NCI-H1105 (cell line): ENCODE measurements at places on chromosomes 1 and 21.

GRCh38 chr21:46063734-46064680 lies 33.9 kb upstream of the COL6A2 start:
- DNase-seq = no peak

GRCh38 chr1:25145775-25146393 lies 86.4 kb downstream of the SYF2 start:
- DNase-seq = no peak

DNA sequence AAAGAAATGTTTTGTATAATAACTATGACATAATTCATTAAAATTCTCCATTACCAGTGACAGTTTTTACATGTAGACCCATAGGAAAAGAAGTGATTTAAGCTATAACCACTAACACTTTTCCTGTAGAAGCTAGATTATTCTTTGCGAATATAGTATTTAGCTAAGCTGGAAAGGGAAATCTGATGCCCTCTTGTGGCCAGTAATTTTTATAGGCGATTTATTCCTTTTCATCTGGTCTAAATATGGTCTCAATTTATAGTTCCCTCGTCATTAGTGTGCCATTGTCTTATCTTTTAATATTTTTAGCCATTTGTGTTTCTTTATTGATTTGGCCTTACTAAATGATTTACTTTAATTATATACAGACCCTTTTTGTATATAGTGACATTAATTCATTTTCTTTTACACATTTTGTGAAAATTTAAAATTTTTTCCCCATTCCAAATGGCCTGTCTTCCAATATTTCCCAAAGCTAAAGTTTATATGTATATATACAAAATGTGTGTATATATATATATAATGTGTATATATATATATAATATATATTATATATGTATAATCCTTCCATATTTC lies 26.7 kb downstream of the BTG3 start:
- DNase-seq = peak; percentile 33

- DNase-seq = no peak
Measured at GRCh38 chr21:44712203-44713028, 1.0 kb upstream of the TSPEAR start.

DNA sequence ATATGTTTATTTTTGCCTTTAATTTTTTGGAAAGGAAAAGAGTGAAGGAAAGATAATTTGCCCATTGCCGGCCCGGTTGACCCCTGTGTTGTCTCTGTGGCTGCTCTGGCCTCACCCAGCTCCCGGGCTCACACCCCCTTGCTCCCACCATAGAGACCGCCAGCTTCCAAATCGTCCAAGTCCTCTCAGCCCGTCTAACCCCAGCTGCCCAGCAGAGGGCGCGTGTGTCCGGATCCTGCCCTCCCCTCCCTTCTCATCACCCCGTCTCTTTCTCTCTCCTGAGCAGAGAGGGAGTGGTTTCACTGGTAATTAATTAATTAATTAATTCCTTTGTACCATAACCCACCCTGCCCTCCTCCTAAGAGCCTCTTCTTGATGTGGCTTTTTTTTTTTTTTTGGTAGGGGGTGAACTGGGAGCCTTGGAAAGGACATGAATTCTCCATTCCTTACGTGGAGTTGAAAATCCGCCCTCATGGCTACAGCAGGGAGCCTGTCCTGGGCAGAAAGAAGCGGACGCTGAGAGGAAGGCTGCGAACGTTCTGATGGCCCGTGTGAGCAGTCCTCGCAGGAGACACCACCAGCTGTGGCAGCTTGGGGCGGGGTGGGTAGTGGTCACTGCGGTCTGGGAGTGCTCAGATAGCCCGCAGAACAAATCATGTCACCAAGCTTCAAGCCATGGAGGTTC lies 45.9 kb downstream of the KIAA0040 start:
- peak; percentile 50 for DNase-seq

GRCh38 chr1:53068314-53069099 lies 6.5 kb downstream of the PODN start:
- DNase-seq = no peak

- DNase-seq = no peak
Measured at GRCh38 chr1:239765163-239765562, 326.5 kb upstream of the FMN2 start.

DNA sequence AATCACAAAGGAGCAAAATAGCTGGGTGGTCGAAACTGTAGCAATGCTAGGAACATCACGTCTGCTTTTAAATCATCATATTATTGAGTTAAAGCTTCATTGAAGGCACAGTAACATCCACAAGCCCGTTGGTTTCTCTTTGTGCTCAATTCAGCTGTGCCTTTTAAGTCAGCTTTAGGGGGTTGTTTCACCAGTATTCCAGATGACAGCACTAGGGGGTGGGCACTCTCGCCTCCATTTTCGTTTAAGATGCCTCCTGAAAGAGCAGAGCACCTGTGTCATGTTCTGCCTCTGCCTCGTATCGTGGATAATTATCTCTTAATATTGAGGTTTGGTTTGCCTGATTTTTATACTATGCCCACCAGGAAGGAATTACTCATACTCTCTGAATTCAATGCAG lies 139.8 kb upstream of the PTBP2 start:
- no peak for DNase-seq

- no peak for DNase-seq
Measured at GRCh38 chr1:172704001-172704400, 45.1 kb downstream of the FASLG start.

GRCh38 chr1:38113159-38113666 lies 66.6 kb upstream of the POU3F1 start:
- DNase-seq = no peak

GRCh38 chr1:46516200-46516950 lies 26.7 kb downstream of the DMBX1 start:
- DNase-seq = no peak

DNA sequence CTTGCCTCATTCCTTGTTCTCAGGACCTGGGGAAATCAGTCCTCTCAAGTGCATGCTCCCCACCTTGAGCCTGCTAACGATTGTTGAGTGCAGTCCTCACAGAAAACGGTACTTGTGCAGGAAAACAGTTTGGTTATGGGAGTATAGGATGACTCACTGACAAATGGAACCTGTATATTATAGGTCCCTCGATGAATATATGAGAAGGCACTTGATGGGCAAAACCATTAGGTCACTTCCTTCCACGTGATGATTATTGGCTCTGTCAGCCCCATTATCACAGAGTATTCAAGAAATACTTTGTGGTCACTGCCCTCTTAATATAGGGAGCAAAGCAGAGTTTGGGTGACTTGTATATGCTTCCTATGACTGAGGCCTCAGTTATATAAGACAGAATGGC lies 6.2 kb downstream of the CCDC17 start:
- DNase-seq = no peak

- DNase-seq = no peak
Measured at GRCh38 chr1:244068567-244068966, 17.5 kb downstream of the ZBTB18 start.

GRCh38 chr1:175725684-175726083 lies 17.7 kb downstream of the TNR start:
- no peak for DNase-seq

DNA sequence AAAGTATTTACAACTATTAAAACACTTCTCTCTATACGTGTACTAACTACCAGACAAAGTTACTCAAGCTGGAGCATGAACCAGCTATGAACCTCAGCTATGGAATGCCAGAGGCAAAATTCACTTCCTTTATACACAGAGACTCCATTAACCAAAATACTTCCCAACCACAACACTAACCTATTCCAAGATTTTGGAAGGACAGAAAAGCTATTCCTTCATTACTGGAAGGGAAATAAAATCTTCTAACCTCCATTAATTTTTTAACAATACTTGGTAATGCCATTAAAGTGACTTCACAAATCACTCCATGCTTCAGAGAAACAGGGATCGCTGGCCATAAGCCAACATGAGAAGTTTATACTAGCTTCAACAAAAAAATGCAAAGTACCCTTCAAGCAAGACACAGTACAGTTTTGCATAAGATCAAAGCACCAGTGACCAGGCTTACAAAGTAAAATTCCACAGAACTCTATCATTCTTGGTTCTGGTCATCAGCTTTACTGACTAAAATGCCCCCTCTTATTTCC lies 58.0 kb downstream of the PUM1 start:
- no peak for DNase-seq

GRCh38 chr1:93581917-93582850 lies 99.5 kb downstream of the BCAR3 start:
- no peak for DNase-seq

GRCh38 chr1:67700692-67701410 lies 15.8 kb downstream of the GADD45A start:
- DNase-seq = no peak

DNA sequence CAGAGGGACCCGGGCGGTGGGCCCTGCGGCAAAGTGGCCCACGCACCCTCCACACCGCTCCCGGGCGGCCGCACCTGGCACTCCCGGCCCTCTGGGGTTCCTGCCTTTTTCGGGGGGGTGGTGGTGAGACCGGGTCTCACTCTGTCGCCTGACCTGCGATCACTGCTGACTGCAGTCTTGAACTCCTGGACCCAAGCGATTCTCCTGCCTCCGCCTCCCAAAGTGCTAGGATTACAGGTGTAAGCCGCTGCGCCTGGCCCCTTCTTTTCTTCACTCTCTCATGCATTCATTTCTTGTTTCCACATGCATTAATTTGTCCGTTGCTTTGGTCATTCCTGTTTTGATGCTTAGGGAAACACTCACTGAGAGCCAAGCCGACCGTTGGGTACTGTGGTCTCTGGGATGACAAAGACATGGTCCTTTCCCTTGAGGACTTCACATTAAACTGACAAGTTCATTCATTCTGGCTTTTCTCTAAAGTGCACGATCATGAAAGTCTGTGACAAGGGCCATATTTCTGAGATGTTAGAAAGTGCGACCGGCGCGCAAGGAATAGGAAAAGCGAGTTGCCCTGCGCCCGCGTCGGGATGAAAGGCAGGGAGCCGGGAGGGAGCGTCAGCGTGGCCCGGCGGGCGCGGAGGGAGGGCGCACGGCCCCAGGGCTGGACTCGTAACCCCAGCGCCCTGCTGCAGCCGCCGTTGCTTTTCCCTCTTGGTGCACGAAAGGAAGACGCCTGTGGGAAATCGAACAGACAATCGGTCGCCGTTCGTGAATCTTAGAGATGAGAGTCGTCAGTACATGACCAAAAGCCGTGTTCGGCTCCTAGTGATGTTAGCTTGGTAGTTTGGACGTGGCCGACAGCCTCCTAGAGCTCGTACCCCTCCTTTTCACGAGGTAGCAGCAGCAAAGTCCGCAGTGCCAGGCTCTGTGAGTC lies 1.0 kb upstream of the MCOLN2 start:
- no peak for DNase-seq

DNA sequence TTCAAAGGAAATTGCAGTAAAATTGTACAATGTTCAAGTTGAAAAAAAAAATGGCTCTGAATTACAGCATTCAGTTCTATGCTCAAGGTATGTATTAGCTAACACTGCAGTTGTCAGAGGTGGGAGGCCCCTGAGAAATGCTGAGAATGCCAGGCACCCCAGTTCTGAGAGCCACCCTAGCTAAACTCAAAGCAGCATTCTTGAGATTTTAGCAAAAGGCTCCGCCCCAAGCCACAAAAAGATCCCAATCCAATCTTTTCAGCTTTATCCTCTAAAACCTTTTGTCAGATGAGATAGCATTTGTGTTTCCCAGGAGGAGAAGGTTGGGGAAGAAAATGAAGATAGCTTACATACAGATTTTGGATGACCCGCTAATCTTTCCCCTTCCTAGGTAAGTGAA lies 68.8 kb downstream of the SMYD2 start:
- no peak for DNase-seq

GRCh38 chr1:67405473-67406245 lies 24.5 kb downstream of the SERBP1 start:
- DNase-seq = no peak

DNA sequence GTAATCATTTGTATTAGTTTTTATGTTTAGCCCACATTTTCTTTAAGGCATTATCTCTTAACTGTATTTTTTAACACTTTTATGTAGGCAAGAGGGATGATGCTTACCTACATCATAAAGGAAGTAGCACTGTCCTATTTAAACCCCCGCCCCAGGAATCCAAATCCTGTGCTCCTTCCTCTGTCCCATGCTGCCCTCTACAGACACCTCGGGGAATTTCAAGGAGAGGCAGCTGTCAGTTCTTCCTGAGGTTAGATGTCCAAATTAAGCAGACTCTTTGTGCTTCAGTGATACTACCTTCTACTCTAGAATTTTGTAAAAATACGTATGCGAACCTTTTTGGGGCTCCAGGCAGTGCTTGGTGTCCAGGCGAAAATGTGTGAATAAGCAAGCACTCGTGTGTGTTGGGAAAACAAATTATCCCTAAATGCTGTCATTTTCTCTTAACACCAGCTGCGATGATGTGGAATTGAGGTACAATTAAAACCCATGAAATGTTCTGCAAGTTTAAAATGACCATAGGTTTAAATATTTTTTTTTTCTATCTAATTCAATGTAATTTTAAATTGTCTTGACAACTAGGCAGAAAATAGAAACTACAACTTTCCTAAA lies 19.2 kb downstream of the CRCT1 start:
- DNase-seq = no peak

GRCh38 chr1:21449906-21450305 lies 10.0 kb downstream of the NBPF3 start:
- no peak for DNase-seq

DNA sequence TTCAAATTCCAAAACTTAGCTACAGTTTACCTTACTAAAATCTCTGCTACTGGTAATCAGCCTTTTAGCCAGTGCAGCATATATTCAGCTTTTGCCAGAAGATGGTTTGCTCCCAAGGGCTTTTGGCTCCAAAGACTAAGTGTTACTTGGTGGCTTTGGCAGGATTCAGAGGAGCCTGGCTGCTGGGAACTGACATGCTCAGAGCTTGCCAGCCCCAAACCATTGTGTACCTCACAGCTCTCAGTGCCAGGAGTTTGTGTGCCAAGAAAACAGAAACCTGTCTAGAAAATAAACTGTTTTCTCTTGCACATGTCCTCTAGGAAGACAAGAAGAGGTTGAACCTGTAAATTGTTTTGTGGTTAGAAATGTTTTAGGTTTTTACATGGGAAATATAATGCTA lies 315.9 kb downstream of the ST6GALNAC3 start:
- DNase-seq = no peak

DNA sequence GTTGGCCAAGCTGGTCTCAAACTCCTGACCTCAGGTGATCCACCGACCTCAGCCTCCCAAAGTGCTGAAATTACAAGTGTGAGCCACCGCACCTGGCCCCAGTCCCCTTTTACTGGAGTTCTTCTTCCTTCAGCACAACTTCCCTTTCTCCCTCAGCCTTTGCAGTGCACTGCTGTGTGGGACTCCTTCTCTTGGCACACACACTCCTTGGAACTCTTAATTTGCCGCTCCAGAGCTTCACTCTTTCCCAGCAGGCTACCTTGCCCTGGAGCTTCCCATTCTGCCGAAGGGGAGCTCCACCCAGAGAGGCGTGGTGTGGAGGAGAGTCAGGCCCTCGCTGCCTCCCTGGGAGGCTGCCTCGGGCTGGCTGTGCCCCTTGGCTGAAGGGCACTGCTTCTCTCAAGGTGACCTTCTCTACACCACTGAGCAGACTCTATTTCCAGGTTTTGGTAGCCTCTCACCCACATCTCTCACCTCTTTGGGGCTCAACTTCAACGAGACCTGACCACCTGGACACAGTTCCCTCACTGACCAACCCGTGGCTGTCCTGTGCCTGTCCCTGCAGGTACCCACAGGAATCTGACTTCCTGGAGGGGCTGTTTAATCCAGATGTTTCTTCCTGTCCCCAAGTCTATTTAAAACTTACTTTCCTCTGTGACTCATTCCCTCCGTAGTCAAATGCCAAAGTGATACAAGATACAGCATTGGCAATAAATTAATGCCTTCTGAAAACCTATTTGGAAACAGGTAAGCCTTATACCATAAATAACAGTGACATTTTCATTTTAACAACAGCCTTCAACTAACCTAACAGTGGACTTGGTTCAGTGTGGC lies 227.3 kb upstream of the KIAA0040 start:
- no peak for DNase-seq

- DNase-seq = no peak
Measured at GRCh38 chr1:179066471-179066870, 15.4 kb upstream of the TOR3A start.
